ENCODE measurements at places on chromosomes 4 and X.

DNA sequence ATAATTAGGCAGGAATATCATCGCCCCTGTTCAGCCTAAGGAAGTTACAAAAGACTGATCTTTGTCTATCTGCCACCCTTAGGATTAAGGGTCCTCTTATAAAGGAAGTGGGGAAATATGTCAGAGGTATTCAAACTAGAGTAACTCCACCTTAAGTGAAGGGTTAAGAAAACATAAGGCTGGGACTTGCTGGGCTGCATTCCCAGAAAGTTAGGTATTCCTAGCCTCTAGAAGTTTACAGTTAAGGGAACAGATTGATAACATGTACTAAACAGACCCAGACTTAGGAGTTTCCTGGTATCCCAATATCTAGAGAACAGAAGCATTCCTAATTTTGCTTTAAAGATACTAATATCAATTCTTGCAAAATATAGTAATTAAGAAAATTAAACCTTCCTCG is 6.0 kb downstream of the CXCL2 start:
- DNase-seq = no peak

- DNase-seq = no peak
Observed at GRCh38 chrX:44931441-44931973, 58.5 kb downstream of the KDM6A start.

DNA sequence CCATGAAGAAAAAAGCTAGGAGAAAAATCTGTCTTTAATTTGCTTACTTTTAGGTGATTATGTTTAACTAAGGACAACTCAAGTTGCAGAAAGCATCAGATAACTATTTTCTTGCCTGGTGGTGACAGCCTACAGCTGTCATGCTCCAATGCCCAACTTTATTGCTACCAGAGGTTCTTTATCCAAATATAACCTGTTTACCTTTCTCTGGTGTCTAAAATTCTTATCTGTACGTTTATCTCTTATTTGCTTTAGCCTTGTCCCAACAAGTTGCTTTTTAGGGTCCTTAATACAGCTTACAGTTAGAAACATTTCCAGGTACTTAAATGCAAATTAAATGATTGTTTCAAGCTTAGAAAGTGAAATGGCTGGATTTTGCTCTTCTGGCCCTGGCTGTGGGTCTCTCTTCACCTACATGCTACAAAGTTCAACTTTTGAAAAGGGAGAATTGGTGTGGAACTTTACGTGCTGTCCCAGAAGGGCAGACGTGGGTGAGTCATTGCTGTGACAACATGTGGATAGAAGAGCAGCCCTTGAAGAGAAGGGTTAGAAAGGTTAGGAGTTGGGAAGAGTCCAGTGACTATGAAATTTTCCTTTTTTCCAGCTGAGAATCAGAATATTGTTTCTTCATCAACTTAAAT is 60.7 kb downstream of the HPGD start:
- DNase-seq = no peak

DNA sequence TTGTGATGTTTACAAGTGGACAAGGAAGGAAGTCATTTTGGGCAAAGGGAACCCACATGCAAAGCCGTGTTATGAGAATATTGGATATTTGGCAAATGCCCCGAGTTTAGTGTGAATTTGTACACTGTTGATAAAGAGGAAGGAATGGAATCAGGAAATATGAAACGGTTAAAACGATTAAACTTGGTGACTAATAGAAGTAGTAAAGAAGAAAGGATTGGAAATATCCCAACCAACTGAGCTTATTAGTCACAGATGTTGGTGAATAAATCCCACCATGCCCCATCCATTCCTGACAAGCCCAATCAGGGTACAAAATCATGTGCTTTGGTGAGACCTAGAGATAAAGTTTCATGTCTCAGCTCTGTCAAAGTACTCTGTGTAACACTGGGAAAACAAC is 22.0 kb downstream of the ARHGAP24 start:
- DNase-seq = no peak

DNA sequence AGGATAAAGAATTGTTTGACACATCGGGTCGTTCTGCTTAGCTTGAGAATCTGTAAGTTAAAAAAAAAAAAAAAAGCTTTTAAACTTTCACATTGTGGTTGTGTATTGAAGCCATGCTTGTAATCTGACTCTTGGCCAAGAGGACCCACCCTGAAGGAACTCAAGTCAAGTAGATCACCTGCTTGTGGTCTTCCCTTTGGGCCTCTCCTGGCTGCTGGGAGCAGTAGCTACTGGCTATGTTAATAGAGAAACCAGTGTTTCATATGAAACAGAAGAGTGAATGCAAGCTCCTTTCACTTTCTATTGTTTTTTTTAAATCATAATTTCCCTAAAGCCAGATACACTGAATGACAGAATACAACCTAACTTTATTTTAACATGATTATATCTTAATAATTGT is 402.4 kb upstream of the NDST4 start:
- no peak for DNase-seq

DNA sequence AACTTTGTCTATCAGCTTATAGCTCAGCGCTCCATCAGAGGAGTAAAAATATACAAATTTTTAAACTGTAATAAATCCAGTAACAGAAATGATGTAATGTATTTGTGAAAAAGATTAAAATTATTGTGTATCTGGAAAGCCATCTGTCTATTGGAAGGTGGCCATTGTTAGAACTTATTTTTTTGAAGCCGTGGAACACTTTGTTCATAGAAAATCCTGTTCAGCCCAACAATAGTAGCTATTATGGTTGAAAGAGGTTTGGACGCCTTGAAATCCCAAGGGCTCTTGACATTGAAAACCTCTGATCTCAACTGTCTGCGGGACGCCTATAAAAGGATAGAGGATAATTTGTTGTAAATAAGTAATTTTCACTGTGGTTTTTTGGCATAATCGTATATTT is 98.3 kb downstream of the RAPGEF2 start:
- DNase-seq = no peak

DNA sequence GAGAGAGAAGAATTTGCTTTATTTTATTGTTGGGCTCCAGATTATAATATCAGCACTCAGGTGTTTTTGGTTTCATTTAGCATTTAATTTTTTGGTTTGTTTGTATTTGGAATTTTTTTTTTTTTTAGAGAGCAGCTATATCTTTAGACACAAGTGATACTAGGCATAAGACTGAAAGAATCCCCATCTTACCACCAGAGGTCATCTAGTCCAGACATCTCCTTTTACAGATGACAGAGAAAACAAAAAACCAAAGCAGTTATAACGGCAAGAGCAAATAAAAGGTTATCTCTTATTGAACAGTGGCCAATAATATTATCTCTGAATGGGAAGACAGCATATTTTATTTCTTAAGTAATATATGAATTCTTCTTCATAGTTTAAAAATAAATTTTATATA is 22.8 kb downstream of the USP38 start:
- no peak for DNase-seq

GRCh38 chr4:69470561-69470960 is 25.1 kb downstream of the UGT2B4 start:
- DNase-seq = no peak

DNA sequence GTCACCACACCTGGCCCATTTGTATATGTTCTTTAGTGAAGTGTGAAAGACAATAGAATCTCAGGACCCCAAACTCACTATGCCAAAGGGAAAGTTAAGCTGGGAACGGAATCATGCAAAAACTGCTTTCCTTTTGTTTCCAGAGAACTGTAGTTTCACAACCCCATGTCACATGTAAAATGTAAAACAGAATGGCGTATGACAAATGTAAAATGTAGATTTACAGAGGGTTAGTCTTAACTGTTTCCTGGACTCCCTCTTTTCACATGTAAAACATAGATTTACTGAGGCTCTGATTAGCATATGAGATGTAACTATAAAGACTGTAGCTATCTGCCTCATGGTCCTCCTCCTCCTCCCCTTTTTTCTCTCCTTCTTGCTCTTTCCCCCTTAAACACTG is 66.3 kb downstream of the ABLIM2 start:
- no peak for DNase-seq

- DNase-seq = no peak
Observed at GRCh38 chr4:114087596-114088230, 108.3 kb upstream of the ARSJ start.

DNA sequence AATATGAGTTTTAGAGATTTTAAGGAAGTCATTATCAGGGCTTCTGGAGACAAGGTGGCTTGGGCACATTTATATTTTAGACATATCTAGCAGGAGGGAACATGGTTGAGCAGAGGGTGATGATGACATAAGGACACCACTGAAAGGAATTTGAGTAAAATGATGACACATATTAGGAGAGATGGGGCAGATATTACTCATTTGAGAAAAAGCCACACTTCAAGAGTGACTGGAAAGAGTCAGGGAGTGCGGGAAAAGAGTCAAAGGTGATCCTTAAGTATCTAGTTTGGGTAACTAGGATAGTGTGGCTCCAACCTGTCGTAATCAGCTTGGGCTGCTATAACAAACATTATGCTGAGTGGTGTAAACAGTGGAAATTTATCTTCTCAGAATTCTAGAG is 377.7 kb downstream of the PACRGL start:
- DNase-seq = no peak

DNA sequence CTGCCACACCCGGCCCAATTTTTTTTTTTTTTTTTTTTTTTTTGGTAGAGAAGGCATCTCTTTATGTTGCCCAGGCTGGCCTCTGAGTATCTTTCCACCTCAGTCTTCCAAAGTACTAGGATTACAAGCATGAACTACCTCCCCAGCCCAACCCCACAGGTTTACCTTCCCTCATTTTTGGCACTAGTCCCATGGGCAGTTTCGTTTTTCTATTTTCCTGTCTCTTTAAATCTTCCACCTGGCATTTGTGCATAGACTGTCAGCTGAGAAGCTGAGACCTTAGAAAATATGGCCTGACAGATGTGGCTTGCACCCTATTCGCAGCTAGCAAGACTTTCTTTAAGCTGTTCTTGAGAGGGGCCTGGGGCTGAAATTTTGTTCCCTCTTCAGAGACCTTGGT is 27.9 kb downstream of the TNIP2 start:
- no peak for DNase-seq

GRCh38 chr4:41645728-41646390 is 102.7 kb downstream of the PHOX2B start:
- DNase-seq = no peak

DNA sequence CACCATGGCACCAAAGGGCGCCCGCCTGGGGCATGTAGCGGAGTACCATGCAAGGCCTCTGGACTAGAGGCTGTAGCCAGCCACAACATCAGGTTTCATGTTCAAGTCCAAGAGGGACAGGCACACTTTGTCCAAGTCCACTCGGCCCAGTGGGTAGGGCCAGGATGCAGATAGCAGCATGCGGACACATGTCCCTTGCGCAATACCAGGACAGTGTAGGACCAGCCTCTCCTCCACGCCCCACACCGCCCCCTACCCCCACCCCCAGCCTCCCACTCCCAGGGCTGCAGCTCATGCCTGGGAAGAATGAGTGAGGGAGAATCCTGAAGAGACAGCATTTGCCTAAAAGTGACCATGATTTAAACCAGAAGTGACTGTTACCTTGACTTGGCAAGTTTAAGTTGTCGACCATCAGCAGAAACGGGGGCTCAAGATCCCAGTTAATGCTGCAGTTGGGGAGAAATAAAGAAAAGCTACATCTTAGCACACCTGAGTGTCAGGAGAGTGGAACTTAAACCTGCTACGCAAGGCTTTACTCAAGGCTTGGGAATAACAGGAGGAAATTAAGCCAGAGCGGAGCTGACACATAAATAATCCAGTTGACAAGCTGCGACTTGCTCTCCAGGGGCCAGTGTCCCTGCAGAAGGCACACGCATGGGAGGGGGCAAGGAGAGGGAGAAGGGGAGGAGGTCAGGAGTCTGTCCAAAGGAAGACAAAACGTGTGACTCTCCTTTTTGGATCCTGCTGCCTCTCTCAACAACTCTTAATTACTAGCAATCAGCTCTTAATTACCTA is 221.7 kb downstream of the BCOR start:
- no peak for DNase-seq

- DNase-seq = no peak
Observed at GRCh38 chr4:141121768-141122454, 11.4 kb downstream of the RNF150 start.

GRCh38 chrX:38717871-38718270 is 83.4 kb upstream of the MID1IP1 start:
- DNase-seq = no peak

- DNase-seq = no peak
Observed at GRCh38 chr4:85707611-85708010, 232.7 kb downstream of the ARHGAP24 start.

DNA sequence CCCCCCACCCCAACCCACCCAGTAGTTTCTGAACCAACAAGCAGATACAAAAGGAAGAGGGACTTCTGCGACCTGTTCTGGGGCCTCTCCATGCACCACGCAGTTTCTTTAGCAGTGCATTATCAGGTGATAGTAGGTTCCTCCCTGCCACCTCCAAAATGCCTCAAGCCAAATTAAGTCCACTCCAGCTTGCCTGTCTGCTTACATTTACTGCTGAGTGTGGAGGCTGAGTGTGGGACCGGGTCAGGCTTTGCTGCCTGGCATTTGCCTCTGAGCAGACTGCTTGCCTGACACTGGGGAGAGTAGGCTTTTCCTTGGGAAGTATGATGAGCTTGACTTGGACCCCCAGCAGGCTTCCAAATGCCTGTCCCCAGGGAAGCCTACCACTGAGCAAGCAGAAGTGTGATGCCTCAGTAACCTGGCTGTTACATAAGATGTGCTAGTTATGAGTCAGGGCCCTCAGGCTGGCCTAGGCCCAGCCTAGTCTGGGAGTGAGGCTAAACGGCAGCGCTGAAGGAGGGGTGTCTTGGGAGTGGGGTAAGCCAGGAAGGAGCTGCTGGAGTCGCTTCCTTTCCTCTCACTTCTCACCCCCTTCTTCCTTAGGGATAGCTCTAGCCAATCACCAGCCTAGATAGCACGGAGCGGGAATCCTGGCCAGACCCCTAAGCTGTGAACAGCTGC is 9.0 kb downstream of the TSC22D3 start:
- DNase-seq = no peak

DNA sequence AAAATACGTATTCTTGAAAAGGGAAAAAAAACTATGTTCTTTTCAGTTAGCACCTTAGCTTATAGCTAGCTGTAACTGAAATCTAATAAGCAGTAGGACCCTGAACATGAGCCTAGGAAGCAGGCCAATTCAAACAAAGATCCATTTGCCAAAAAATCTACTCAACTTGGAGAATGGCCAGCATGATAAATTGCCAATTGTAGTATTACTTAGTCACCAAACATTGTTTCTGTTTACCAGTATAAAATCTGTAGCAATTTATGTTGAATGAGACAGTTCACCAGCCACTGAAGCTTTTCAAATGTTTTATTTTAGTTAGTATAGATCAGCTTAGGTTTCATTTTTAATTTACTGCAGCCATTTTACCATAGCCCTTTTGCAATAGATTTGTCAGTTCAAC is 323.6 kb upstream of the DIPK2B start:
- no peak for DNase-seq

DNA sequence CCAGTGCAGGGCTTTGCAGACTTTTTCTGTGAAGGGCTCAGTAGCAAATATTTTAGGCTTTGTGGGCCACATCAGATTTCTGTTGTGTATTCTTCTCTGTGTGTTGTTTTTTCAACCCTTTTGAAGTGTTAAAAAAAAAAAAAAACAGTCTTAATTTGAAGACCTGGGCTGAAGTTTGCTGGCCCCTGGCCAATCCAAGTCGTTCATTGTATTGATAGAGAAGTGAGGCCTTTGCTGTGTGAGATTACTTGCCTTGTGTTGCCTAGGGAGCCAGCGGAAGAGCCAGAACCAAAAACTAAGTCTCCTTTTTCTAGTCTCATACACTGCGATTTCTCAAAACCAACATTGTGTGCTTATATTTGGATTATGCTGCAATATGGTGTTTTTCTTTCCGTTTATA is 46.9 kb downstream of the MTM1 start:
- no peak for DNase-seq

- DNase-seq = no peak
Observed at GRCh38 chr4:174117445-174117844, 166.0 kb downstream of the FBXO8 start.

GRCh38 chrX:64580035-64580434 is 184.8 kb upstream of the MTMR8 start:
- DNase-seq = no peak
